ENCODE measurements at places on chromosomes 5 and 9. TPM values are rescaled to one million over a fixed set of nuclear protein-coding genes. Genes with fewer than 3 reads are reported as not detected.
A peak's percentile ranks its signal among the peaks of the same experiment; 100 is the strongest.

DNA sequence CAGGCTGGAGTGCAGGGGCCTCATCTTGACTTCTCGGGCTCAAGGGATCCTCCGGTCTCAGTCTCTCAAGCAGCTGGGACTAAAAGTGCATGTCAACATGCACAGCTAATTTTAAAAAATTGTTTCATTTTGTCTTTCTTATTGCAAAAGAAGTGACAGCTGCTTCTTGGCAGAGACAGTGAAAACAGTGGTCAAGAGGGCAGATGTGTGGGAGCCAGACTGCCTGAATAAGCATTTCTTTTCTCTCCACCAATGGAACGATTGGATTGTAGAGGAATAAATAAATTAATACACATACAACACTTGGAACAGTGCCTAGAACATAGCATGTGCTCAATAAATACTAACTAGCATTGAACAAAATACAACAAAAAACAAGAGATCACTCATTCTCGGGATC lies 27.4 kb upstream of the KIF4B start:
- H3K36me3 ChIP-seq = peaks cover 3% of the 10 kb centered on the region
- H3K27me3 ChIP-seq = peaks cover 2% of the 10 kb centered on the region
- H3K27ac ChIP-seq = no peak overlapping the region
- H3K4me3 ChIP-seq = no peak overlapping the region

- DNase-seq = no peak
- no peak overlapping the region for H3K4me3 ChIP-seq
- peaks cover 96% of the 10 kb centered on the region for H3K4me1 ChIP-seq
- H3K36me3 ChIP-seq = peaks cover 4% of the 10 kb centered on the region
Observed at GRCh38 chr9:120921661-120922181, 4.9 kb downstream of the TRAF1 start.

- H3K36me3 ChIP-seq = peaks cover 12% of the 10 kb centered on the region
- DNase-seq = no peak
- no peaks in the 10 kb centered on the region for H3K27me3 ChIP-seq
- H3K27ac ChIP-seq = no peak overlapping the region
- no peak overlapping the region for H3K4me3 ChIP-seq
- H3K4me1 ChIP-seq = no peaks in the 10 kb centered on the region
Observed at GRCh38 chr9:15578714-15579113, 25.9 kb downstream of the CCDC171 start.

DNA sequence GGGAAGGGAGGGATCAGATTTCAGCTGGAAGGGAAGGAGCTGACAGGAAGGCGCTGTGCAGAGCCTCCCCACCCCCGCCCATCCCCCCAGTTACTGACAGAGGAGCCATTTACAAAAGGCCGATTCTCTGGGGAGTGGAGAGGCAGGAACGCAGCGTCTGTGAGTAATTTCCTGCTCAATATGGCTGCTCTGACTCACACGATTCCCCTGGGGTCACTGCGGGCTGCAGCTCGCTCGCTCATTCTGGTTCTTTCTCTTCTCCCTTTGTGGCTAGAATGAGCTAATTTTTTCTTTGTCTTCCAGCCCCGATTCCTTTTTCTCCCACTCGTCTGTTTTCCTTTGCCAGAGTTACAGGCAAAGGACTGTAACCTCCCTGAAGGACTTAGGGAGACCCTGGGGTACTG lies 28.8 kb downstream of the PTPA start:
- H3K27me3 ChIP-seq = no peaks in the 10 kb centered on the region
- peaks cover 74% of the 10 kb centered on the region for H3K4me1 ChIP-seq
- peaks cover 7% of the 10 kb centered on the region for H3K36me3 ChIP-seq
- peak overlapping the region; percentile 100 for H3K27ac ChIP-seq

DNA sequence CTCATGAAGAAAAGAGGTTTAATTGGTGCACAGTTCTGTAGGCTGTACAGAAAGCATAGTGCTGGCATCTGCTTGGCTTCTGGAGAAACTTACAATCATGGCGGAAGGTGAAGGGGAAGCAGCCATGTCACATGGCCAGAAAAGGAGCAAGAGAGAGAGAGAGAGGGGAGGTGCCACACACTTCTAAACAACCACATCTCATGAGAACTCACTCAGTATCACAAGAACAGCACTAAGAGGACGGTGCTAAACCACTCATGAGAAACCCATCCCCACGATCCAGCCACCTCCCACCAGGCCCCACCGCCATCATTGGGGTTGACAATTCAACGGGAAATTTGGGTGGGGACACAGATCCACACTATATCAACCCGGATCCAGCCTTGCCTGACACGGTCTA lies 28.8 kb upstream of the IER5L start:
- H3K4me1 ChIP-seq = peaks cover 3% of the 10 kb centered on the region
- DNase-seq = no peak
- no peak overlapping the region for H3K27ac ChIP-seq
- H3K27me3 ChIP-seq = no peaks in the 10 kb centered on the region

DNA sequence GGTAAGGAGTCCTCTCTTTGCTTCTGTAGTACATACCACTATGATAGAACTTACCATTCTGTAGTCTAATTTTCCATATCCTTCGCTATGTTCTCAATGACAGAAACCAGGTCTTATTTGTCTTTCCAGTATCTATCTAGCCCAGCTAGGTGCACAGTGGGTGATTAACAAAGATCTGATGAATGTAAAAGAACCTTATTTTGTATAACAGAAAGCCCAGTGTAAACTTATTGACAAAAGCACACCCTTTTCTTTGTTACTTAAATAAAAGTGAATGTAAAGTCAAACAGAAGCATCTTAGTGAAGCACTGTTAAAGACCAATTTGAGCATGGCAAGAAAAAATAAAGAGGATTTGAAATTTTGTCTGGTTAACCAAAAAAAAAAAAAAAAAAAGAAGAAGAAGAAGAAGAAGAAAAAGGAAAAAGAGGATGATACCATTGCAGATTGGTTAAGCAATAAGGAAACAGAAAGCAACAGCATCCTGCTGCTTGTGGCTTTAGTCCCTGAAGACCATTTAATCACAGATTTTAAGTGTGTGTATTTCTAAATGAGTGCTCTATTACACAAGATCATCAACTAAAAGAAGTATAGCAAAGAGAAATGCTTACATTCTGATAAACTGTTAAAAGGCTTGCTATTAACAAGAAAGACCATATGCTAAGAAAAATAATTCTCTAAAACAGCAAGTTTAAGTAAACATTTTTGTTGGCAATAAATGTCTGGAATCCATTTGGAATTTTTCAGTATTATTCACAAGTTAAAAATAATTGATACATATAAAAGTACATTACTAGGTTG lies 21.2 kb downstream of the MEGF9 start:
- H3K27ac ChIP-seq = peak overlapping the region; percentile 91
- no peaks in the 10 kb centered on the region for H3K36me3 ChIP-seq
- no peak overlapping the region for H3K4me3 ChIP-seq
- H3K27me3 ChIP-seq = no peaks in the 10 kb centered on the region
- H3K4me1 ChIP-seq = peaks cover 28% of the 10 kb centered on the region
- DNase-seq = no peak

- no peak for DNase-seq
- no peak overlapping the region for H3K4me3 ChIP-seq
- no peaks in the 10 kb centered on the region for H3K4me1 ChIP-seq
- no peaks in the 10 kb centered on the region for H3K36me3 ChIP-seq
- peaks cover 69% of the 10 kb centered on the region for H3K27me3 ChIP-seq
Observed at GRCh38 chr5:135694012-135694411, 115.2 kb upstream of the CXCL14 start.

DNA sequence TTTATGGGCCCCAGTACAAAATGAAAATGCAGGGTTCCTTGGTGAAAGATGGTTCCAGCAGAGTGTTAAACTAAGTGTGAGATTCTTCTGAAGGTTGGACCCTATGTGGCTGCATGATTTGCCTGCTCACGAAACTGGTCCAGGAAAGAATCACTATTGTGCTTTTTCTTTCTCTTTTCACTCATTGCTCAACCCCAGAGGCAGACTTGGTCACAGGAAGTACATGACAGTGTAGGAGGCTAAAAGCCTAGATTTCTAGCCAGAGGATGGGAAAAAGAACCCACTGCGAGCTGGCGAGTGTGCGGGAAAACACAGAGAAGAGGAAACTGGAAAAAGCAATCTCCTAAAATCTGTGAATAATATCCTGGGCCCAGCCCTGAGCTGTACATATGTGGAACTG lies 18.6 kb downstream of the SLC36A2 start:
- H3K27me3 ChIP-seq = peaks cover 20% of the 10 kb centered on the region
- H3K4me1 ChIP-seq = no peaks in the 10 kb centered on the region
- no peaks in the 10 kb centered on the region for H3K36me3 ChIP-seq
- H3K27ac ChIP-seq = no peak overlapping the region

FRMD3 gene
- total RNA-seq = 1.3 TPM

AFAP1L1 gene
- total RNA-seq = 1.5 TPM

NIM1K gene
- total RNA-seq = 0.67 TPM

GRCh38 chr9:33446240-33446945 lies 1.0 kb downstream of the AQP3 start:
- H3K36me3 ChIP-seq = no peaks in the 10 kb centered on the region
- DNase-seq = no peak
- peak overlapping the region; percentile 79 for H3K4me3 ChIP-seq
- H3K4me1 ChIP-seq = peaks cover 15% of the 10 kb centered on the region

- DNase-seq = no peak
- H3K36me3 ChIP-seq = no peaks in the 10 kb centered on the region
- H3K27me3 ChIP-seq = peaks cover 25% of the 10 kb centered on the region
- no peaks in the 10 kb centered on the region for H3K4me1 ChIP-seq
- H3K27ac ChIP-seq = no peak overlapping the region
Observed at GRCh38 chr9:135683401-135684034, 15.8 kb downstream of the SOHLH1 start.

GRCh38 chr5:59819806-59820205 lies 73.7 kb downstream of the PDE4D start:
- no peaks in the 10 kb centered on the region for H3K4me1 ChIP-seq
- DNase-seq = no peak
- no peaks in the 10 kb centered on the region for H3K36me3 ChIP-seq
- no peak overlapping the region for H3K27ac ChIP-seq
- H3K27me3 ChIP-seq = peaks cover 6% of the 10 kb centered on the region

IL33 gene
- not detected for total RNA-seq

DNA sequence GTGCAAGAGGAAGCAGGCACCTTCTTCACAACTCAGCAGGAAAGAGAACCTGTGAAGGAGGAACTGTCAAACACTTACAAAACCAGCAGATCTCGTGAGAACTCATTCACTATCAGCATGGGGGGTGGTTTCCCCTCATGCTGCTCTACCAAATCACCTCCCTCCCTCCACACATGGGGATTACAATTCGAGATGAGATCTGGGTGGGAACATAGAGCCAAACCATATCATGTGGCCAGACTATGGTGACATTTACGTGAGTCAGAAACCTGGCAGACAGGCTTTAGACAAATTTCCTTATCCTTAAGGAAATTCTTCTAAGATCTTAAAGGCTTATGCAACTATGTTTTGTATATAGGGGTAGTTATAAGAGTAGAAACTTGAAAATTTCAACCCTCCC lies 8.7 kb upstream of the AOPEP start:
- peaks cover 1% of the 10 kb centered on the region for H3K36me3 ChIP-seq
- H3K27me3 ChIP-seq = no peaks in the 10 kb centered on the region
- H3K27ac ChIP-seq = no peak overlapping the region
- DNase-seq = no peak
- H3K4me3 ChIP-seq = no peak overlapping the region

GRCh38 chr5:35816881-35817521 lies 39.7 kb upstream of the IL7R start:
- H3K4me1 ChIP-seq = no peaks in the 10 kb centered on the region
- no peak overlapping the region for H3K27ac ChIP-seq
- no peak overlapping the region for H3K4me3 ChIP-seq
- DNase-seq = no peak

CCL27 gene
- total RNA-seq = not detected

KIF4B gene
- not detected for total RNA-seq

GRCh38 chr5:124849774-124850173 lies 103.3 kb upstream of the ZNF608 start:
- H3K4me3 ChIP-seq = no peak overlapping the region
- peaks cover 17% of the 10 kb centered on the region for H3K4me1 ChIP-seq
- no peaks in the 10 kb centered on the region for H3K36me3 ChIP-seq
- no peak for DNase-seq
- H3K27ac ChIP-seq = peak overlapping the region; percentile 38
- H3K27me3 ChIP-seq = no peaks in the 10 kb centered on the region

ADAMTS6 gene
- 20.0 TPM for total RNA-seq

DNA sequence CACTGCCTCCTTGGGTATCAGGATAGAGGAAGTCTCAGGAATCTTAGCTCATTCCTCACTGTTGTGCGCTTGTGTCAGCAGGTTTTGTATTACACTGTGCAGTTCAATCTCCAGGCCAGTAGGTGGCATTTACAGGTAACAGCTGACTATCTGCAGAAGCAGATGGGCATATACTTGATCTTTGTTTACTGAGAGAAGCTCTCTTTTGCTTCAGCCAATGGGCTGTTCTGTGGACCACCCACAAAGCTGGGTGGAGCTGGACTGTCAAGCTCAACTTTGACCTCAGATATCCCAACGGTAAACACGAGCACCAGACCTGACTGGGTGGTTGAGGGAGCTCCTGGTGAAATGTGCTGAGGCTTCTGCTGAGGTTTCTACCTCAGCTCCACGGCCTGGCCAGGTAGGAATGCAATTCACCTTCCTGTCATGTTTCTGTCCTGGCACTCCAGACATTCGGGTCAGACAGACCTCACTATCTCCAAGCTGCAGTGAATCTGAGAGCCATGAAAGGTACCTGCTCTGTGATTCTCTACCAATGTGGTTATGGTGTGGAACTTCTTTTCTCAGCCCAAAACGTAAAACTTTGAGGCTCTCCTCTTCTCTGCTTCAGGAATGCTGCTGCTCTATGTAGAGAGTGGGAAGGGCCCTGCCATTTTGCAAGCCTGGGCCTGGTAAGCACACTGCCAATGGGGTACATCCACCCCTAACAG lies 167.9 kb upstream of the ACTBL2 start:
- peaks cover 6% of the 10 kb centered on the region for H3K4me1 ChIP-seq
- H3K27ac ChIP-seq = no peak overlapping the region

DNA sequence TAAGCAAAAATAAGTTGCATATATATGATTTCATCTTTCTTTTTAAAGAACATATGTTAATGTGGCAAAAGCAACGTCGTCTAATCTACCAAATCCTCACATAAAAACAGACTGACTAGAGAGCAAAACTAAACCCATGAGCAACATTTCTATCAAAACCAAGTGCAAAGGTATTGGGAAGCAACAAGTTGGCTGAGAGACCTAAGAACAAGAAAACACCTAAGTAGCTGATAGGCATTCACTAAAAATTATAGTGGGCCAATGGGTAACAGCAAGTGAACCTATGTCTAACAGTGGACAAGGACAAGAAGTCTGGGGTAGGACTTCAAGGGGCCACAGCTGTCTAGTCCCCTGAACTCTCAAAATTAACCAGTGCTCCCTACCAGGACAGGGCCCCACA lies 130.1 kb downstream of the SIL1 start:
- peaks cover 19% of the 10 kb centered on the region for H3K4me1 ChIP-seq
- no peak overlapping the region for H3K27ac ChIP-seq
- no peaks in the 10 kb centered on the region for H3K27me3 ChIP-seq
- no peaks in the 10 kb centered on the region for H3K36me3 ChIP-seq

ACTBL2 gene
- total RNA-seq = 0.10 TPM

DNA sequence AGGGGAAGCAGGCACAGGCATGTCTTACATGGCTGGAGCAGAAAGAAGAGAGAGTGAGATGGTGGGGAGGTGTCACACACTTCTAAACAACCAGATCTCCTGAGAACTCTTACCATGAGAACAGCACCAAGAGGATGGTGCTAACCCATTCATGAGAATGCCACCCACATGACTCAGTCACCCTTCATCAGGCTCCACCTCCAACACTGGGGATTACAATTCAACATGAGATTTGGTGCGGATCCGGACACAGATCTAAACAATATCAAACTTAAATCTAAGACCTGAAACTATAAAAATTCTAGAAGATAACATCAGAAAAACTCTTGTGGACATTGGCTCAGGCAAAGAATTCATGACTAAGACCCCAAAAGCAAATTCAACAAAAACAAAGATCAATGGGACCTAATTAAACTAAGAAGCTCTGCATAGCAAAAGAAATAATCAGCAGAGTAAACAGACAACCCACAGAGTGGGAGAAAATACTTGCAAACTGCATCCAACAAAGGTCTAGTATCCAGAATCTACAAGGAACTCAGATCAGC lies 65.4 kb downstream of the SPATA31C2 start:
- H3K4me3 ChIP-seq = no peak overlapping the region
- H3K27me3 ChIP-seq = peaks cover 9% of the 10 kb centered on the region
- no peak overlapping the region for H3K27ac ChIP-seq
- H3K36me3 ChIP-seq = no peaks in the 10 kb centered on the region
